ENCODE measurements at places on chromosomes 7 and 10. TPM values are rescaled to one million over a fixed set of nuclear protein-coding genes. Genes with fewer than 3 reads are reported as not detected.

DNA sequence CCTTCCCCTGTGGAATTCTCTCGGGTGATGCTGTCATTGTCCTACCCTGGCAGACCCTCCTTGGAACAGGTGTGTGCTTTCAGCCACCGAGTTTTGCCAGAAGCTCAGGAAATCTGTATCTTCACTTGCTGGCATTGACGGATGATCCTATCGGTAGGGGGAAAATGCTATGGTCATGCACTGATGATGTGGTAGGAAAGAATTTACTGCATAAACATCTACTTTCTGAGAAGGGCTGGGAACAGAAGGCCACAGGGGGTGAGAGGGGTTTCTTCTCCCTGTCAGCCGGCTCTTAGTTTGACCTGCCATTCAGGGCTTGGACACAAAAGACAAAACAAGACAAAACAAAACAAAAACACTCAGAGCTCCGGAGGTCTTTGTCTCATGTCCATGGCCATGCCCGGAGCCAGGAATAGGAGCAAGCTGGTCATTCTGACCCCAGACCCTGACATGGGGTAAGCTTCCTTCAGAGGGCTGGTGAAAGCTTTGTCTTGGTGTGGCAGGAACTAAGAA, 43.6 kb upstream of the CARD11 start:
- peaks cover 4% of the 10 kb centered on the region for H3K27me3 ChIP-seq
- no peaks in the 10 kb centered on the region for H3K4me1 ChIP-seq
- H3K36me3 ChIP-seq, result no peaks in the 10 kb centered on the region
- H3K27ac ChIP-seq, result no peak overlapping the region

- DNase-seq, result no peak
- no peak overlapping the region for H3K4me3 ChIP-seq
- H3K4me1 ChIP-seq, result no peaks in the 10 kb centered on the region
- no peaks in the 10 kb centered on the region for H3K36me3 ChIP-seq
- H3K27me3 ChIP-seq, result no peaks in the 10 kb centered on the region
Measured at GRCh38 chr10:105291571-105291970, 650.5 kb downstream of the SORCS3 start.

DNA sequence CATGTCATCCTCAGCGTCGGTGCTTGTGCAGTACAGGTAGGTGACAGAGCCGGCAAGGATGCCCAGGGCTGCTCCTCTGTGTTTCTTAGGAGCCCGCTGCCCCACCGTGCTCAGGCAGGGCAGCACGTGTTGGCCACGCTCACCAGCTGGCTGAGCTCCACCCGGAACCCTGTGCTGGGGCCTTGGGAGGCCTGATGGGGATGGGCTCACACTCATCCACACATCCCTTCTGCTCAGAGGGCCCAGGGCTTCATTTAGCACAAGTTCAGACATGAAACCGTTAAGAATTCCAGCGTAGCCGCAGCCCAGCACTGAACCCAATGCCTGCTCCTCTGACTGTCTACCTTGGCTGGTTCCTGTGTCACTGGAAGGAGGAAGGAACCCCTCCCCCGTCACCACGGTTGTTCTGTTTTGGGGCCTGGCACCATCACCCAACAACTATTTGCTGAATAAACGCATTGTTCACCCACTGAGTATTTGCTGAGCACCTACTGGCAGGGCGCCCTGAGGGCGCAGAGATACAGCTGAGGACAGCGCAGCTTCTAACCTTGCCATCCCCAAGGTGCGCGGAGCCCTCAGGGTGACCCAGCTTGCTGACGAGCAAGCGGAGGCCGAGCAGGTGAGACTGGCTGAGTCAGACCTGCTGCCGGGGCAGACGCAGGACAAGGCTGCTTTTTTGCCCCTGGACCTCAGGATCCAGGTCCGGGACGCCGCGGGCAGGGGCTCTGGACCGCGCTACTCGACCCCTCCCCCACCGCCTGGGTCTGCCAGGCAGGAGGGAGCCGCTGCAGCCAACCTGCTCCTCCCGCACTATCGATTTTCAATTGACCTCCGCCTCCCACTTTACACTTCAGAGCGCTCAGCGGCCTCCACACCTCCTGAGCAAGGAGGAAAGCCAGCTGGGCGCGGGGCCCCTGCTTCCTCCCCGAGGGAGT, 50.6 kb upstream of the RET start:
- no peak overlapping the region for H3K4me3 ChIP-seq
- no peaks in the 10 kb centered on the region for H3K4me1 ChIP-seq
- no peak overlapping the region for H3K27ac ChIP-seq
- H3K36me3 ChIP-seq, result no peaks in the 10 kb centered on the region

DNA sequence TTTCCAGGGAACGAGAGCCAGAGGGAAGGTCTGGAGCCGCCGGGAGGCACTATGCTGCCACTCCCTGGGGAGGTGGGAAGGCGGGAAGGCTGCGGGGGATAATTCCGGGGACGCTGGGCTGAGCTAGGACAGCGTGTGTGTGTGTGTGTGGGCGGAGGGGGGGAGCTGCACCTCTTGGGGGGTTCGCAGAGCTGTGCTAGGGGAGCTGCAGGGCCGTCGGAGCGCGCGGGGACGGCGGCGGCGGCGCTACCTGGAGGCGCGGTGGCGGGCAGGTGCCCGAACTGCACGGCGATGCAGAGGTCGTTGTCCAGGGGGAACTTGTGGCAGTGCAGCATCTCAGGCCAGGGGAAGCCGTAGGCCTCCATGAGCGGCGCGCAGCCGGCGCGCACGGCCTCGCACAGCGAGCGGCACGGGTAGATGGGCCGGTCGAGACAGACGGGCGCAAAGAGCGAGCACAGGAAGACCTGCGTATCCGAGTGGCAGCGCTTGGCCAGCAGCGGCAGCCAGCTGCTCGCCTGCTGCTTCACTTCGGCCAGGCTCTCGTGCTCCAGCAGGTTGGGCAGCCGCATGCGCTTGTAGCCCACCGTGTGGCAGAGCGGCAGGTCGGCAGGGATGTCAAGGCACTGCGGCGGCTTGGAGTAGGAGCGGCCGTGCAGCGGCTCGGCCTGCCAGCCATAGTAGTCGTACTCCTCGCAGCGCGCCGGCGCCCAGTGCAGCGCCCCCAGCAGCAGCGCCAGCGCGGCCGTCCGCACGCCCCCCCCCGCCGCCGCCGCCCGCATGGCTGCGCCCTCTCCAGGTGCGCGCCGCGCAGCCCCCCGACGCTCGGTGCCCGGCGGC, 526 bp downstream of the SFRP5 start:
- no peaks in the 10 kb centered on the region for H3K36me3 ChIP-seq
- peak overlapping the region; percentile 20 for H3K4me3 ChIP-seq
- peaks cover 57% of the 10 kb centered on the region for H3K27me3 ChIP-seq
- H3K27ac ChIP-seq, result no peak overlapping the region
- peaks cover 3% of the 10 kb centered on the region for H3K4me1 ChIP-seq

Gene TCTN3
- 36.2 TPM for total RNA-seq

All from left lung (tissue), 14 donors.